Foreskin fibroblast (primary cell): ENCODE measurements at places on chromosomes 16 and 17.

DNA sequence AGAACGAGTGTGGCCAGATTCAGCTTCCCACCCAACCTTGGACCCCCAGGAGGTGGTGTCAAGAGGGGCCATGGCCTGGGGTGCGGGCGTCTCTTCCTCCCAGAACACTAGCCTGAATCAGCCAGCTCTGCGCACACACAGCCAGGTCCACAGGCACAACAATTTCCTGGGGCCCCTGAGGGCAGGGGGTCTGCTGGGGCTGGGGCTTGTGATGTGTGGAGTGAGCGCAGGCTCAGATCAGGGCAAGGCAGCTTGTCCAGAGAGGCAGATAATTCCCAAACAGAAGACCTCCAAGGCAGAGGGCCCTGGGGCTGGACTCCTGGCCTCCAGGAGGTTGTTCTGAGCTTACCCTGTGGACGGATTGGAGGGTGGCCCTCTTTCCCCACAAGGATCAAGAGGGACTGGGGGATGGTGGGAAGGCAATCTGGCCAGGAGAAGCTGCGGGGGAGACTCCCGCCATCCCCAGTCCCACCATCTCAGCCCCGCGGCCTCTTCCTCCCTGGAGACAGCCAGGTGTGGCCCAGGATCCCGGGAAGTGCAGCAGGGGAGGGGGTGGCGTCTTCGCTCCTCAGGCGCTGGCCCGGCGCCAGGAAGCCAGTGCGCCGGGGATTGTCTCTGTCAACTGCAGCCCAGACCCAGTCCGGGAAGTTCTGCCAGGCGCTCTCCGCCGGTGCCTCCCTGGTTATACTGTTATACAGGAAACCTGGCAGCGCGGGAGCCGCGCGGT is 52.0 kb upstream of the AMZ2 start:
- DNase-seq, result peak; percentile 28

DNA sequence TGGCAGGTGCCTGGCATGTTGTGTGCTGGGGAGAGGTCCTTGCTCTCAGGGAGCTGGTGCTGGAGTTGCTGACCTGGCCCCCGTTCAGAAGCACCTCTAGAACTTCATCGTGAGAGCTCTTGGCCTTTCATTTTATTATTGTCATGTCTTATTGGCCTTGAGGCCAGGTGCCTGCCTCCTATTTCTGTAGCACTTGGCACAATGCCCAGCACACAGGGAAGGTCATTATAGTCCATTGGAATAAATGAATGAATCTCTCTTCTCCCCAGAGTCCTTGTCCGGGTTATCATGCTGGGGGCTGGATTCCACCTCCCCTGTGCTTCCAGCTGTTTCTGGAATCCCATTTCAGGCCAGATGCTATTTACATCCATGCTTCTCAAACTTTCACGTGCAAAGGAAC is 169.2 kb downstream of the HAPSTR1 start:
- DNase-seq, result no peak

DNA sequence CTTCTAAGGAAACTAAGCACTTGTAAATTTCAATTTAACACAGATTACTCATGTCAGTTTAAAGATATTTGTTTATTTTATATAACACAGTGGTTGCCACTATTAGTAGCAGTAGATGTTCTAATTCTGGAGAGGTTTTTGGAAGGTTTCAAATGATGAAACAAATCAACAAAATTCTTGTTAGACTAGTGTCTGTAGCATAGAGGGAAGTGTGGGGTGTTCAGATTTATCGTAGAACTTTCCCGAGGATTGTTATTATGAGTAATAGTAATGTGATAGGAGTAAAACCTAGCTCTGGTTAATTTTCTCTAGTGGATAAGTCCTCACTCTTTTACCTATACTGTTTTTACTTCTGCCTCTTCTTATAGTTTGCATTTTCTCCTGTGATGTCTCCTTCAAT is 6.3 kb downstream of the GAN start:
- no peak for DNase-seq

GRCh38 chr16:86354641-86355513 is 155.4 kb upstream of the FOXF1 start:
- DNase-seq, result no peak

DNA sequence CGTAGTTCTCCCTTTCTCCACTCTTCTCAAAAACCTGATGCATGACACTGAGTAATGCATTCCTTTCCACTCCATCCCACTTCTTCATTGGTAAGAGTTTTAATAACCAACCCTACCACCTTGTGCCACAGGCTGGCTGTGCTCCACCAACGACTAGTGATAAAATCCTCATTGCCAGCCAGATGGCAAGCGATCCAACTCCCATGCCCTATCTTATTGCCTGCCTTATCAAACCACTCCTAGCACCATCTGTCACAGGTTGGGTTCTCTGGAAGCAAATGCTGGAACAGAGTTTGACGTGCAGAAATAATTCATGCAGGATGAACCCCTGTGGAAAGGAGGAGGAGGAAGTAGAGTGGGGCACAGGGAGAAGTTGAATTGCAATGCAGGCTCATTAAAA is 99.5 kb downstream of the CHD9NB start:
- DNase-seq, result no peak

DNA sequence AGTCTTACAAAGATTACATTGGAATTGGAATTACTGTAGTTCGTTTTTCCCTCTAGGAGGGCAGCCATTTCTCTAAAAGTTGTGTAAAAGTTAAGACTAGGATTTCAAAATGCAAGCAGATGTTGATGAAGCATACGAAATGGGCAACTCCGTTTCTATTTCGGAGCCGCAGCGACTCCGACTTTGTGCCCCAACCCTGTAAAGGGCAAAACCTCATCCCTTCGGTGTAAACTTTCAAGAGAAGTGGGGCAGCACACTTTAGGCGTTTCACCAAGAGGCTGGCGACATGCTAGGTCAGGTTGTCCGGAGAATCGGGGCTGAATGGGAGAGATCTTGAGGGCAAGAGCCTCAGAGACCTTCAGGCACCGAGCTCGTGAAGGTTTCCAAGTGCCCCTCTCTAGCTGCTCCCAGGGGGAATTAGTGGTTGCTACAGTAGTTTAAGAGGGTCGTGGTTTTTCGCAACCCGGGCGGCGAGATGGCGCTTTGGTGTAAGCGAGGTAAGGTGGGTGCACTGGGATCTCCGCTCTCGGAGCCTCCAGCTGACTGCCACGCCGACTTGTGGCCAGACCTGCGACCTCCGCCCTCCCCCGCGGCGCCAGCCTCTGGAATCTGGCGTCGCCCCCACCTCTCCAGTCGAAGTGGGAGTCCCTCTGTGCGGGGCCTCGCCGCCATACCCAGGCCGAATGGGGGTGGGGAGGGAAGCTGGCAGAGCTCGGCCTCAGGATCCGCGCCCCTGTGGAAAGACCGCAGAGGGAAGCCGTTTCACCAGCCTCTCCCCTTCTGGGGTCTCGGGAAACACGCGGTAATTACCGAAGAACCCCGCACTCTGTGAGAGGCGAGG is 1.0 kb upstream of the HEXIM2 start:
- peak; percentile 81 for DNase-seq

DNA sequence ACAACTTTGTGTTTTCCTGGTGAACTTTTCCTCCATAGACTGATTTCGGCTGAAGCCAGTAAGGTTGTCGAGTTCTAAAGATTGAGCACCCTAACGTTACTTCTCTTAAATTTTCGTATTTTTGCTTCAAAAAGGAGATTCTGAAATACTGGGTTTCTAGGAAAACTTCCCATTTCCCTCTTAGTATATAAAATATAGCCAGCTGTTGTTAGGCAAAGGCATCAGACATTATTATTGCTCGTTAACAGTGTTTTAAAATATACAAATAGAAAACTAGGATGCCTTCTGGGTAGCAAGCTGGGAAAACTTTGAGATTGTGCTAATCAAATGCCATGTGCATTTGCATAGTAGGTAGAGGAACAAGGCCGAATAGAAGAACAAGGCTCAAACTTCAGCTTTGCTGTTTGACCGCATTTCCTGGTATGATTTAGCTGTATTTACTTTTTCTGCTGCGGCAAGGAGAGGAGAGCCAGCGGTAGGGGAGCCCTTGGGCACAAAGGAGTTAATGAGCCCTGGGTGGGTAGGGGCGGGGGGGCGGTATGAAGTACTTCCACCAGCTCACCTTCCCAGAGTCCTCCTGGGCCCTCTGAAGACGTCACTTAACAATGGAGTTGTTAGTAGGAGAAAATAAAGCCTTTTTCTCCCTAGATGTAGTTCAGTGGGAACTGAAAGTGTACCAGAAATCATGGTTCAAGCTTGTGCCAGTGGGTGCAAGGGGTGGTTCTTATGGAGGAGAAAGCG is 151.9 kb downstream of the MSI2 start:
- no peak for DNase-seq

DNA sequence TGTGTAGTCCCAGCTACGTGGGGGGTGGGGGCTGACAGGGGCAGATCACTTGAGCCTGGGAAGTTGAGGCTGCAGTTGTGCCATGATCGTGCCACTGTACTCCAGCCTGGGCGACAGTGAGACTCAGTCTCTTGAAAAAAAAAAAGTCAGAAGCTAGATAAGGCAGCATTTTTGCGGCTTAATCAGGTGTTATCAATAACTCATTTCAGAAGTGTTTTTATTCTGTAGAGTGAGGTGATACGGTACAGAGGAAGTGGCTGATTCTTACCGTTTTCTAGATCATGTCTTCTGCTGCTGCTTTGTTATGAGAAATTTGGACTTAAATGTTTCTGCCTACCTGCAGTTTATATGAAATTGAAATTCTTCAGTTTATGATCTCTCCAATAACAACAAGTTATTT is 18.6 kb downstream of the ZC3H18 start:
- no peak for DNase-seq

DNA sequence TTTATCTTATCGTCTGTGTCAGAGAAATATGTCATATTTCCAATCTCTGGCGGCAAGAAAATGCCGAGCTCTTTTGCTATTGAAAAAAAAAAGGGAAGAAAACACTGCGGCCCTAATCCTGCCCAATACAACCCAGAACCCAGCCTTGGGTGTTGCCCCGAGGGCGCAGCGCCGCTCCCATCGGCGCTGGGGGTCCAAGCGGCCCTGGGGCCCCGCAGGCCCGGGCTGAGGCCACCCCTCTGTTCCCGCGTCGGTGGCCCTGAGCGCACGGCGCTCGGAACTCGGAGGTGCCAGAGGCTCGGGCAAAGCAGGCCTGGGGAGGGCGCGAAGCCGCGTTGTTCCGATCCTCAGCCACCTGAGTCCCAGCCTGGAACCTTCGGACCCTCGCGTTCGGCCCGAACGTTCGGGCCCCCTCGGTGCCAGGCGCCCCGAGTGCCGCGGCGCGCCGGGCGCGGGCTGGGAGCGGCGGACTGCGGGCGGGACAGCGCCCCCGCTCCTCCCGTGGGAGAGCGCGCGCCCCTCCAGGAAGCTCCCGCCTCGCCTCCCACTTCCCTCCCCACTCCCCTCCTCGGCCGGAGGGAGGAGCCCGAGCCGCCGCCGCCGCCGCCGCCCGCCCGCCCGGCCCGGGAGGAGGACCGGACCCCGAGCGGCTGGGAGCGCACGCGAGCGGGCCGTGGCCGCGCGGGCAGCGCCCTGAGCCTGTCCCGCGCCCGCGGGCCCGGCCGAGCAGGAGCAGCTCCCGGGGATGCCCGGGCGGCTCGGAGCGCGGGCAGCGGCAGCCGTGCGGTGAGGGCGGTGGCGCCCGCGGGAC is at the start of gene CPNE2:
TSS of gene CPNE2 (plus strand) at position 609 of the 811 bp plus-strand sequence. CDS start 18,160 bp downstream, outside the sequence.
- DNase-seq, result peak; percentile 79

- no peak for DNase-seq
Measured at GRCh38 chr16:57025941-57026777, 36.8 kb downstream of the NLRC5 start.

- DNase-seq, result no peak
Measured at GRCh38 chr17:70013911-70014310, 61.1 kb upstream of the KCNJ16 start.

DNA sequence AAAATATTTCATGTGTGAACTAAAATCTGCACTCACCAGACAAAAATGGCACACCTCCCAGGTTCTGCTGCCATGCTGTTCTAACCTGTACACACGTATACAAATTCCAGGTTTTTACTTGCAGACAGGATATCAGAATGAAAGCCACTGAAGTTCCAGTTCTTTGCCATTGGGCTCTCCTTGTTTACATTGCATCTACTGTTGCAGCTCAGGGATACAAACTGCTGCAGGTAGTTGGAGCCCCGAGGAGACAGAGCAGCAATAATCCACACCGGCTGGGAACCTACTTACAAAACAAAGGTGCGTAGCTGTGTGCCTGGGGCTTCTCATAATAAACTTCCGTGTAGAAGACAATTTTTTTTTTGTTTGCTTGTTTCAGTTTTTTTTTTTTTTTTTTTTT is 59.6 kb downstream of the HAPSTR1 start:
- no peak for DNase-seq

GRCh38 chr16:79169239-79169638 is 431.3 kb downstream of the MAF start:
- no peak for DNase-seq

DNA sequence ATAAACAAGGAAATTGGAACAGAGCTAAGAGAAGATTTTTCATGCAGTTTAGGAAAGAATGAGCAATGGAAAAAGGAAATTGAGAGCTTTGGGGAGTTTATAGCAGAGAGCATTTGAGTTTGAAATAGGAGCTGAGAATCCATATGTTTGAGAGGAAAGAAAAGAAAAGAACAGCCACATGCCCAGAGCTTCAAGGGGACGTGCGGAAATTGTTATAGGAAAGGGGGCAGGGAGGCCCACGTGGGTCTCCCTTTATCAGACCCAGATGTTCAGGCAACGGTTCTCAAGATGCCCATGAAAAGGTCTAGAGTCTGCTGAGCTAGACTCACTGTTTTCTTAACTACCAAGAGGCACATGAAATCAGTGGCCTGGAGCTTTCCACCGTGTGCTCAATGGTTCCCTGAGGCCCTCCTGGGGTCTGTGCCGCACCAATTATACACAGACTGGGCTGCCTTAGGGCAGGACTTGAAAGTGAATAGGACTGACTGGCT is 31.2 kb downstream of the CHD9 start:
- DNase-seq, result peak; percentile 93

GRCh38 chr17:60600490-60601446 is 775 bp downstream of the PPM1D start:
- peak; percentile 93 for DNase-seq

- no peak for DNase-seq
Measured at GRCh38 chr16:13665876-13666275, 254.1 kb upstream of the ERCC4 start.

DNA sequence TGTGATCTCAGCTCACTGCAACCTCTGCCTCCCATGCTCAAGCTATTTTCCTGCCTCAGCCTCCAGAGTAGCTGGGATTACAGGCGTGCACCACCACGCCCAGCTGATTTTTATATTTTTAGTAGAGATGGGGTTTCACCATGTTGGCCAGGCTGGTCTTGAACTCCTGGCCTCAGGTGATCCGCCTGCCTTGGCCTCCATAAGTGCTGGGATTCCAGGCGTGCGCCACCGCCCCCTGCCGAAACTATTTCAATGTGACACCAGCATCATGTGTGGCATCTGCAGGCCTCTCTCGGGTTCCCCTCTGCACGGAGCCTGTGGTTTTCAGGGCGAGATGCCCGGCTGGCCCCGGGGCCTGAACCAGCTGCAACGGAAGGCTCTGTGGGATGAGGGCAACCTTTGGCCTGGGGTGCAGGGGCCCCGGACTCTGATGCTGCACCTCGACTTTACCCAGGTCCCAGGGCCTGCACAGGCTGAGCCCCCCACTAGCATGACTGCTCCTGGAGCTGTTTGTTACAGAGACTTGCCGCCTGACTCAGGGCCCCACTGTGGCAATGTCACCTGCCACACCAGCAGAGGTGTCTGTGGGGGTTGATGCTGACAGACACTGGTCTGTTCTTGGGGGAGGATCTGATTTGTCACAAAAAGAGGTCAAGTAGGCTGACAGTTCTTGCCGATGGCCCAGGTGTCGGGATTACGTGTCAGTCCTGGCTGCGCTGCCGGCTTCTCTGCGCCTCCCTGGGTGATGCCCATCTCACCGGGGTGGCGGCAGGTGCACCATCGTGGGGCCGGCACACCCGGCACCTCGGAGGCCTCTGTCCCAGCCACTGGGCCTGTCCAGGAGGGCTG is 8.6 kb upstream of the TEX19 start:
- peak; percentile 57 for DNase-seq
